Activated CD4-positive, alpha-beta T cell treated with anti-CD3 and anti-CD28 coated beads, Interleukin-2, amount 10 ng/mL, durations not matched to agents 7 days and 5 days (primary cell): ENCODE measurements at places on chromosomes 1 and 21.
A peak's percentile ranks its signal among the peaks of the same experiment; 100 is the strongest.

DNA sequence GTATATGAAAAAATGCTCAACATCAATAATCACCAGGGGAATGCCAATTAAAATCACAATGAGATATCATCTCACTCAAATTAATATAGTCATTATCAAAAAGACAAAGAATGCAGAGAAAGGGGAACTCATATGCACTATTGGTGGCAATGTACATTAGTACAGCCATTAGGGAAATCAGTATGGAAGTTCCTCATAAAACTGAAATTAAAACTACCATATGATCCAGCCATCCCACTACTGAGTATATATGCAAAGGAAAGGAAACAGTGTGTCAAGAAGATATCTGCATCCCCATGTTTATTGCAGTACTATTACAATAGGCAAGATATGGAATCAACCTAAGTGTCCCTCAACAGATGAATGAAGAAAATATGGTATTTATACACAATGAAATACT lies 32.1 kb upstream of the TEKT2 start:
- H3K4me1 ChIP-seq, result no peaks in the 10 kb centered on the region
- DNase-seq, result no peak
- no peak overlapping the region for H3K27ac ChIP-seq
- peaks cover 22% of the 10 kb centered on the region for H3K36me3 ChIP-seq
- no peaks in the 10 kb centered on the region for H3K27me3 ChIP-seq

GRCh38 chr1:218728898-218729565 lies 383.9 kb downstream of the TGFB2 start:
- no peak overlapping the region for H3K4me3 ChIP-seq
- DNase-seq, result no peak
- H3K27me3 ChIP-seq, result no peaks in the 10 kb centered on the region
- H3K36me3 ChIP-seq, result no peaks in the 10 kb centered on the region
- no peak overlapping the region for H3K27ac ChIP-seq

GRCh38 chr1:205483372-205483771 lies 21.1 kb upstream of the CDK18 start:
- H3K27ac ChIP-seq, result no peak overlapping the region
- peaks cover 20% of the 10 kb centered on the region for H3K4me1 ChIP-seq
- H3K36me3 ChIP-seq, result no peaks in the 10 kb centered on the region
- no peak overlapping the region for H3K4me3 ChIP-seq

DNA sequence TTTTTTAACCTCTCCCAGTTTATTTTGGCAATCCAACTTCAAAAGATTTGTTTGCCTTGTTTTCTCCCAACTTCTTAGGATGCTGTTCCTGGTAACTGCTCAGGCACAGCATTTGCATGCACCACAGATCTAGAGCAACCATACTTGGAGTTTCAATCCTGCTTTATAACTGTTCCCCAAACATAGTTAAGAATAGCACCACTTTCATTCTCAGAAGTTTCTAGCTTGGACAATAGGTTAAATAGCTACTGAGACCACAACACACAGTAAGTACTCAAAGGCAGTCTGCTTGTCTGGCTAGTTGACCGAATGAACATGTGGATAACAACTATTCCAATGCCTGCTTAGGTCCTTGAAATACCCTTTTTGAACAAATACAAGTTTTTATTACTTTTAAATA lies 76.8 kb downstream of the FOXJ3 start:
- H3K27me3 ChIP-seq, result no peaks in the 10 kb centered on the region
- peaks cover 26% of the 10 kb centered on the region for H3K36me3 ChIP-seq
- H3K4me3 ChIP-seq, result no peak overlapping the region
- DNase-seq, result no peak
- H3K4me1 ChIP-seq, result peaks cover 15% of the 10 kb centered on the region
- no peak overlapping the region for H3K27ac ChIP-seq

- H3K4me3 ChIP-seq, result no peak overlapping the region
- no peak for DNase-seq
- no peaks in the 10 kb centered on the region for H3K27me3 ChIP-seq
- no peak overlapping the region for H3K27ac ChIP-seq
- no peaks in the 10 kb centered on the region for H3K36me3 ChIP-seq
Measured at GRCh38 chr1:247578946-247579460, 9.2 kb upstream of the OR2G2 start.

- peaks cover 41% of the 10 kb centered on the region for H3K4me1 ChIP-seq
- H3K27ac ChIP-seq, result peak overlapping the region; percentile 88
- peaks cover 28% of the 10 kb centered on the region for H3K36me3 ChIP-seq
Measured at GRCh38 chr1:8510041-8510823, 192.3 kb downstream of the SLC45A1 start.

DNA sequence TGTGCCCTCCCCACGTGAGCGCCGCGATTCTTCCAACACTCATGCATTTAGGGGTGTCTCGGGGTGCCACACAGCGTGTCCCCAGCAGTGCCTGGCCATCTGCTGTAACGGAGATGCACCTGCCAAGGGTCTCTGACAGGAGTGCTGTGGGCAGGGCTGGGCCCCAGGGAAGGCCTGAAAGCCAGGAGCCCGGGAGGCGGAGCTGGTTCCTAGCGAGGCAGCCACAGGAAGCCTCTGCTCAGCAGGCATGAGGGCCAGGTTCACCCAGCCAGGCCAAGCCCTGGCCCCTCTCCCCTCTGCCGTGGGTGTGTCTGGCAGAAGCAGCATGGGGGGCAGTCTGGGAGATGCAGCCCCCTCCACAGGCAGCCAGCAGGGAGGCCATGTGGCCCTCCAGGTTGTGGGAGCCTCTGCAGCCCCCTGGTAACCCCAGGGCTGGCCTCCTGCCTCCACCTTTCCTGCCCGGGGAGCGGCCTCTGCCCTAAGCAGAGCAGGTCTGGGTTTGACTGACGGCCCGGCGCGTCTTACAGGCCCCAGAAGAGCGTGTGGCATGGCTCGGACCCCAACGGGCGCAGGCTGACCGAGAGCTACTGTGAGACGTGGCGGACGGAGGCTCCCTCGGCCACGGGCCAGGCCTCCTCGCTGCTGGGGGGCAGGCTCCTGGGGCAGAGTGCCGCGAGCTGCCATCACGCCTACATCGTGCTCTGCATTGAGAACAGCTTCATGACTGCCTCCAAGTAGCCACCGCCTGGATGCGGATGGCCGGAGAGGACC lies 30.4 kb downstream of the SLC19A1 start:
- H3K36me3 ChIP-seq, result peaks cover 8% of the 10 kb centered on the region
- no peaks in the 10 kb centered on the region for H3K27me3 ChIP-seq
- no peak overlapping the region for H3K4me3 ChIP-seq
- H3K4me1 ChIP-seq, result peaks cover 4% of the 10 kb centered on the region
- peak overlapping the region; percentile 62 for H3K27ac ChIP-seq

GRCh38 chr1:150271291-150271959 lies 1.2 kb upstream of the C1orf54 start:
- H3K27ac ChIP-seq, result no peak overlapping the region
- no peak for DNase-seq
- H3K27me3 ChIP-seq, result no peaks in the 10 kb centered on the region
- no peak overlapping the region for H3K4me3 ChIP-seq
- peaks cover 20% of the 10 kb centered on the region for H3K36me3 ChIP-seq

DNA sequence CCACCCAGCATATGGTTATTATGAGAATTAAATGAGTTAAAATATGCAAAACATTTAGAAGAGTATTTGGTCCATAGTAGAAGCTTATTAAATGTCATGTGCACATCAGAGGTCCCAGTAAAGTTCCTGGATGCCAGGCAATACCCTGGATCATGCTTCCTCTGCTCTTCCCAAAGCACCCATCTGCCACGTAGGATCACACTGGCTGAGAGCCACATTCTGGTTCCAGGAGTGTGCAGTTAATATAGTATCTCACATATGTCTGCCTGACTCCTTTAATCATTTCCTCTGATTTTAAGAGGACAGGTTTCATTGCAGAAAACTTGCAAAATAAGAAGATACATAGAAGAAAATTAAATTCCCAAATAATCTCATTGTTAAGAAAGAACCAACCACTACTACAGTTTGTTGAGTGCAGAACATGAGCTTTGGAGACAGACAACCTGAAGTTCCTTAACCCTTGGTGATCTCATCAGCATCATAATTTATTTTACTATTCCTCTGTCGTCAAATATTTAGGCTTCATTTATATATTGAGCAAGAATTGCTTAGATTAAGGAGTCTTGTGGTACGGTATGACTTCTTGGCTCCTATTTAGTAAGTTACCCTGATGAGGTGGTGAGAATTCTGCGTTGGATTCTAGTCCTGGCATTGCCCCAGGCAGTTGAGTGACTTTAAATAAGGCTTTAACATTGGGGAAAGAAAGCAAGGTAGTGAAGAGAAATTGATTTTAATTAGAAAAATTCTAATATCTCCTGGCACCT lies 12.3 kb downstream of the SGIP1 start:
- no peak overlapping the region for H3K27ac ChIP-seq
- DNase-seq, result no peak
- peaks cover 12% of the 10 kb centered on the region for H3K27me3 ChIP-seq
- H3K4me1 ChIP-seq, result no peaks in the 10 kb centered on the region
- no peak overlapping the region for H3K4me3 ChIP-seq
- no peaks in the 10 kb centered on the region for H3K36me3 ChIP-seq

GRCh38 chr21:14736672-14737071 lies 190.6 kb upstream of the SAMSN1 start:
- no peak overlapping the region for H3K4me3 ChIP-seq
- no peaks in the 10 kb centered on the region for H3K27me3 ChIP-seq

GRCh38 chr1:35586808-35587207 lies 13.7 kb downstream of the TFAP2E start:
- no peak overlapping the region for H3K4me3 ChIP-seq
- no peaks in the 10 kb centered on the region for H3K27me3 ChIP-seq
- no peak for DNase-seq

DNA sequence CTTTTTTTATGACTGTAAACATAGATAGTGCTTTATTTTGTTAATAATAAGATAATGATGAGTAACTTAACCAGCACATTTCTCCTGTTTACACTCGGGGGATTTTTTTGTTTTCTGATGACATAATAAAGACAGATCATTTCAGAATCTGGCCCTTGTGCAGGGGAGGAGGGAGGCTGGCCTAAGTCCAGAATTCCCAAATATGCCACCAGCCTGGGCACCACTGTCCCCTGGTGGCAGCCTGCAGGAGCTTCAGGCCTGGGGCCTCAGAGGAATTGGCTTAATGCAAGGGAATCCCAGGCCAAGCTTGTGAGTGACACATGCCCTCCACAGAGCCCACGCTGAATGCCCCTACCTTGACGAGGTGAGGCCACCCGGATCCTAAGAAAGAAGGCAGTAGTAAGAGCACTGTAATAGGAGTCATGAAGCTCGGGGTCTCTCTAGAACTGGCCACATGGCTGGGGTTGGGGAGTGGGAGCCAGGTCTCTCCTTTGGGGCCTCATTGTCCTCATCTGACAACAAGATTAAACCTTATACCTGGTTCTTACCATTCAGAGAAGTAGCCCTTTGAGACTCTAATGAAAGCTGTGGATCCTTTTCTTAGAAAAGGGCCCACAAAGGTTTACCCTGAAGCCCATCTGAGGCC lies 24.1 kb downstream of the ETNK2 start:
- no peaks in the 10 kb centered on the region for H3K27me3 ChIP-seq
- H3K4me3 ChIP-seq, result no peak overlapping the region
- peak overlapping the region; percentile 69 for H3K27ac ChIP-seq
- H3K36me3 ChIP-seq, result no peaks in the 10 kb centered on the region
- no peak for DNase-seq

DNA sequence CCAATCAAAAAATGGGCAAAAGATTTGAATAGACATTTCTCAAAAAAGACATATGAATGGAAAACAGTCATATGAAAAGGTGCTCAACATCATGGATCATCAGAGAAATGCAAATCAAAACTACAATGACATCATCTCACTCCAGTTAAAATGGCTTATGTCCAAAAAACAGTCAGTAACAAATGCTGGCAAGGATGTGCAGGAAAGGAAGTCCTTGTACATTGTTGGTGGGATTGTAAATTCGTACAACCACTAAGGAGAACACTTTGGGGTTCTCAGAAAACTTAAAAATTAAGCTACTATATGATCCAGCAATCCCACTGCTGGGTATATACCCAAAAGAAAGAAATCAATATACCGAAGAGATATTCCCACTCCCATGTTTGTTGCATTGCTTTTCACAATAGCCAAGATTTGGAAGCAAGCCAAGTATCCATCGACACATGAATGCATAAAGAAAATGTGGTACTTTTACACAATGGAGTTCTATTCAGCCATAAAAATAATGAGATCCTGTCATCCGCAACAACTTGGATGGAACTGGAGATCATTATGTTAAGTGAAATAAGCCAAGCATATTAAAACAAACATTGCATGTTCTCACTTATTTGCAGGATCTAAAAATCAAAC lies 17.9 kb downstream of the GBP5 start:
- H3K27ac ChIP-seq, result no peak overlapping the region
- H3K27me3 ChIP-seq, result no peaks in the 10 kb centered on the region
- DNase-seq, result no peak
- peaks cover 89% of the 10 kb centered on the region for H3K36me3 ChIP-seq
- H3K4me1 ChIP-seq, result peaks cover 52% of the 10 kb centered on the region
- no peak overlapping the region for H3K4me3 ChIP-seq

- DNase-seq, result no peak
- H3K4me3 ChIP-seq, result no peak overlapping the region
- no peak overlapping the region for H3K27ac ChIP-seq
- peaks cover 2% of the 10 kb centered on the region for H3K27me3 ChIP-seq
- no peaks in the 10 kb centered on the region for H3K36me3 ChIP-seq
Measured at GRCh38 chr1:164605254-164606091, 46.5 kb downstream of the PBX1 start.

GRCh38 chr1:62905872-62906271 lies 121.9 kb downstream of the ATG4C start:
- H3K27ac ChIP-seq, result no peak overlapping the region
- no peak for DNase-seq
- no peak overlapping the region for H3K4me3 ChIP-seq
- H3K36me3 ChIP-seq, result no peaks in the 10 kb centered on the region
- peaks cover 4% of the 10 kb centered on the region for H3K4me1 ChIP-seq
- H3K27me3 ChIP-seq, result peaks cover under 1% of the 10 kb centered on the region

GRCh38 chr1:119409731-119410130 lies 5.2 kb upstream of the HSD3B2 start:
- H3K27ac ChIP-seq, result no peak overlapping the region
- DNase-seq, result no peak

- H3K4me1 ChIP-seq, result peaks cover 7% of the 10 kb centered on the region
- H3K27ac ChIP-seq, result no peak overlapping the region
- peak; percentile 77 for DNase-seq
Measured at GRCh38 chr1:6438047-6438525, 13.5 kb downstream of the ESPN start.

DNA sequence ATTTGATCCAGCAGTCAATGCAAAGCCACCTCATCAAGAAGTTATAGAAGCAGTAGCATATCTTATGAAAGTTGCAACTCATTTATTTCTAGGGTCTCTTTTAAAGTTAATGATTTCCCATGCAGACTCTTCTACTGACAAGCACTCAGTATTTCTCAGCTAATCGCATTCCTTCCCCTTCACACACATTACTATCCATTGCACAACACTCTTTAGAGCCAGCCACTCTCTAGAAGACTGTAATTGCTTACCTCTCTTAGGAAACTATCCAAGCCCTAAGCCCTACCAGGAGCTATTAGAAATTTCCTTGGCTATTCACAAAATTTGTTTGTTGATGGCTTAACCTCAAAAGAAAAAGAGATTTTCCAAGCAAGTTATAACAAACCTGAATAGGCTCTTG lies 106.0 kb downstream of the ADAMTS1 start:
- no peaks in the 10 kb centered on the region for H3K27me3 ChIP-seq
- DNase-seq, result no peak
- H3K4me1 ChIP-seq, result no peaks in the 10 kb centered on the region
- H3K27ac ChIP-seq, result no peak overlapping the region
- H3K4me3 ChIP-seq, result no peak overlapping the region
- no peaks in the 10 kb centered on the region for H3K36me3 ChIP-seq

GRCh38 chr1:160024195-160024905 lies 7.4 kb downstream of the PIGM start:
- DNase-seq, result no peak
- peaks cover 4% of the 10 kb centered on the region for H3K36me3 ChIP-seq
- no peaks in the 10 kb centered on the region for H3K27me3 ChIP-seq
- no peak overlapping the region for H3K27ac ChIP-seq
- H3K4me3 ChIP-seq, result no peak overlapping the region
- peaks cover 8% of the 10 kb centered on the region for H3K4me1 ChIP-seq
